EH (cell line): ENCODE measurements at places on chromosomes 6 and 20.

- no peak for DNase-seq
These were observed 170.9 kb downstream of the SCP2D1 start for GRCh38 chr20:18984238-18985200.

GRCh38 chr6:107870381-107870780 lies 46.3 kb upstream of the SCML4 start:
- DNase-seq = peak; percentile 58

- peak; percentile 29 for DNase-seq
These were observed 28.3 kb downstream of the KCNQ5 start for GRCh38 chr6:72650081-72650745.

GRCh38 chr20:407953-408842 lies at the start of gene RBCK1:
Gene RBCK1 (plus strand): TSS chr20:408299. CDS start chr20:408758, 459 bp downstream.
- DNase-seq = peak; percentile 87

DNA sequence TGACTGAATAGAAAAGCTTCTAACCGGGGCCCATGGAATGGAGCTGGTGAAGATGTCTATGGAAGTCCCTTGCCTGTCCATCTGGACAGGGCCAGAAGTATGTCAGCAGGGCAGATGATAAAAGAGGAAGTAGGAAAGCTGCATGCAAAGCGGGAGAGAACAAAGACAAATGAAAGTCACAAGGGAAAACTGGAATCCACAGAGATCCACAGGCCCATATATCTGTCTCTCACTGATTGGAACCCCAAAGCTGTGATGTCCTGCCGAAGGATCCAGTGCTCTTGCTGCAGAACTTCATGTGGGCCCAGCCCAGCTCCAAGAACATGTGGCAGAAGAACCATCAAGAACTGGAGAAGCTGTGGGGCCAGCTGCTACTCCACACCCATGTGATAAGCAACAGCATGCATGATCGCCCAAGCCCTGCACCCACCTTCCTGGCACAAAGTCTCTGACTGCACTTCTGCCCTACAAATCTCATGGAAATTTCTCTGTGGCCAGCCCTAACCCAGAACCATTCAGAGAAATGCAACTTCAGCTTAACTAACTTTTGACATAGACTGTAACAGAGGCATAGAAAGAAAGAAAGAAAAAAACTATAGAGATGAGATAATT lies 716.0 kb downstream of the KIF16B start:
- DNase-seq = no peak

GRCh38 chr20:50450493-50450826 lies 59.7 kb upstream of the PTPN1 start:
- no peak for DNase-seq

GRCh38 chr20:17664025-17664633 lies 17.9 kb downstream of the RRBP1 start:
- no peak for DNase-seq

GRCh38 chr6:137490006-137490905 lies 3.9 kb downstream of the OLIG3 start:
- DNase-seq = no peak

DNA sequence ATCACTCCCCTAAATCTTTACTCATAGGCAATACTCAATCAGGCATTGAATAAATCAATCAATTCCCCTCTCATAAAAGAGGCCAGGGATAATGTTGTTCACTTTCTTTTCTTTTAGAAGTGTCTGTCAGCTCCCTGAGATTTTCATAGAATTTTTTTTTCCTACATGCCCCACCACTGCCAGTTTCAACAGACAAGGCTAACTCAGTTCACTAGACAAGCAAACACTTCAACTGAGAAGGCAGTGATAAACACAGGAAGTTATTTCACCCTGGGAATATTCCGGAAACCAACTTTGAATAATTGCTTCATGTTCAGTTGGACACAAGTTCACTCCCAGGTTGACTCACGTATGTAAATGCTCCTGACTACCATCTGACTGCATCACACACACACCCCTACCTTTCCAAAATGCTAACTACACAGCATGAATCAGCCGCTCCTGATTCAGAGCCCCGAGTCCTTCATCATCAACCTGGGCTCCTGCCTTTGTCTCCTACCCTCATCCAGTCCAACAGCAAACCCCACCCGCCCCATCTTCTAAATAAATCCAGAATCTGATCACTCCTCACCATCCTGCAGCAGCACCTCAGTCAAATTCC lies 143.9 kb downstream of the BCAS1 start:
- peak; percentile 91 for DNase-seq

DNA sequence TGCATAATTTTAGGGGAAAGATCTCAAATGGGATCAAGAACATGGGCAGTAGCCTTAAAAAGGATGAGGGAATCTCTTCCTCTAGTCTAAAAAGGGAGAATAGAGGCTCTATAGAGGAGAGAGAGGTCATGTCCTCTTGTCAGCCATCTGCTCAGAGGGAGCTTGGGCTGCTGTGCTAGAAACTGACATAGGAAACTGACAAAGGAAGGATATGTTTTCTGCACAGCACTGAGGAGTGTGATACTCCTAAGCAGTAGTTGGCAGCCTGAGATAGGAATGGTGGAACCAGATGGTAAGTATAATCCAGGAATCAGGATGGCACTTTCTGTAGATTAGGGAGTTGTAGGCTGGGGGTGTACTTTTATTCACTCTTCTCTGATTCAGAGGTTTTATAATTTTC lies 59.2 kb downstream of the PTPRA start:
- no peak for DNase-seq

GRCh38 chr6:89200706-89201215 lies 16.4 kb downstream of the GABRR1 start:
- no peak for DNase-seq

DNA sequence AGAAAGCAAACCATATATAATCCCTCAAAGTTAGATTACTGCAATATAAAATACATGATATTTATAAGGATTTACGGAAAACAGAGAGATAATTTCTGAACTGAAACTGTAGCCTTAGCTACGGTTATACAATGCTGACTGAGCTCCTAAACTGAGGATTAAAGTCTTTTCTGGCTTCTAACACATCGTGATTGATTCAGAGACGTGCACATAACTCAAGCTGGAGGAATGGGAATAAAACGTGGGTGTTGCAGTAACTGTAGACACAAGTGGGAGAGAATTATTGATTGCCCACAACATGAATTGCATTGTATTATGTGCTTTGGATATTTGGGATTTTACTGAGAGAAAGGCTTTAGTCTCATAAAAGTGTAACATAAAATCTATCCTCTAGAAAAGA lies 418.0 kb upstream of the OPRM1 start:
- no peak for DNase-seq

DNA sequence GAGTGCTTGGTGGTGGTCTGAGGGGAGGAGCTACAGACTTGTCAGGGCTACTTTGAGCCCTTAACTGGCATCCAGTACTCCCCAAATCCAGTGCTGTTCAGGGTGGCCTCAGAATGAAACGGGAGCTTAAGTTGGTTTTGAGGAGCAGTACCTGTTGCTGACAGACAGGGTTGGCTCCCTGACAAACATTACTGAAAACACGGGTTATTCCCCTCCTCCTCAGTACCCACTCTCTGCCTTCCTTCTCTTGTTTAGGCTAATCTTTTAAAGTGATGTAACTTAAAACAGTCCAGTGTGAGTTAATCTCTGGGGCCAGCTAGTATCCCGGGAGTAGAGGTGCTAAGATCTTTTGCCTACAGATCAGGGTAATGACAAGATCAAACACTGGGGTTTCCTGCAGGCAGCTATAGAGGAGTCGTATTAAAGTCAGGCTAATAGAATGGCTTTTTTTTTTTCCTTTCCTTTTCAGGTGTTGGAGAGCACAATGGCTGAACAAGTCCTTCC lies 3.7 kb downstream of the TNFAIP3 start:
- DNase-seq = no peak

- DNase-seq = no peak
These were observed 78.1 kb downstream of the PRSS35 start for GRCh38 chr6:83590416-83590815.

DNA sequence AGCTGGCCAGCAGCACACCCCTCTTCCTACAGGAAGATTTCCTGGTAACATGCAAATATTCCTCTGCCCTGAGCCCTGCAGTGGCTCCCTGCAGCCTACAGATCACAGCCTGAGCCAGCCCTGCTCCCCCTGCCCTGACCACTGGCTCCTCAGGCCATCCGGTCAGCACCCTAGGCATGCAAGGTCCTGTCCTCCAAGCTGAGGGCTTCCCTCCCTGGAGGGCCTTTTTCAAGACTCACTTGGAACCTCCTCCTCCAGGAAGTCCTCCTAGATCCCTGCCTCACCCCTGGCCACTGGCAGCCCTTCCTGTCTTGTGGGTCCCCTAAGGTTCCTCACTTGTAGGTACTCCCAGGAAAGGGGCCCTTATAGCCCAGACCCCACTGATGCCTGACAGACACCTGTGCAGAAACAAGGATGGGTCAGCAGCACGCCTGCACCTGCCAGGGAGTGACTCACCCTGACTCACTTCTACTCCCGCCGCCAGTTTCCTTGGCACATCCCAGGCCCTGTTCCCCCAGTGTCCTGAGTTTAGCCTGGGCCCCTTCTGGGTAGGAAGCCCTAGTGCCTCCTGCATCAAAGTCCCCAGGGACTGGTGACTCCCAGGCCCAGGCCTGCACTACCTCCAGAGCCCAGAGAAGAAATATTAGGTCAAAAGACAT lies 3.2 kb downstream of the SLC4A11 start:
- DNase-seq = peak; percentile 35

DNA sequence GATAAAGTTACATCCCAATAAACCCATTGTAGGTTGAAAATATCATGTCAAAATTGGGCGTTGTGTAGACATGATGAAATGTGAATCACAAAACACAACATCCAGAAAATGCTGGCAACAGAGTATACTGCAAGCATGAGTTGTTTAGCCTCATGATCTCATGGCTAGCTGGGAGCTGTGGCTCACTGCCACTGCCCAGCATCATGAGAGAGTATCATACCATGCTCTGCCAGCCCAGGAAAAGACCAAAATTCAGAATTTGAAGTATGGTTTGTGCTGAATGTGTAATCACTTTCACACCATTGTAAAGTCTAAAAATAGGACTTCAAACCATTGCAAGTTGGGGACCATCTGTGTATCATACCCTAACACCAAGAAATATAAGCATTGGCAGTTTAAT lies 45.2 kb upstream of the SMAP1 start:
- DNase-seq = no peak

GRCh38 chr20:3659492-3660261 lies 3.5 kb downstream of the GFRA4 start:
- DNase-seq = no peak

GRCh38 chr20:1336699-1337367 lies 7.9 kb upstream of the SDCBP2 start:
- DNase-seq = no peak

DNA sequence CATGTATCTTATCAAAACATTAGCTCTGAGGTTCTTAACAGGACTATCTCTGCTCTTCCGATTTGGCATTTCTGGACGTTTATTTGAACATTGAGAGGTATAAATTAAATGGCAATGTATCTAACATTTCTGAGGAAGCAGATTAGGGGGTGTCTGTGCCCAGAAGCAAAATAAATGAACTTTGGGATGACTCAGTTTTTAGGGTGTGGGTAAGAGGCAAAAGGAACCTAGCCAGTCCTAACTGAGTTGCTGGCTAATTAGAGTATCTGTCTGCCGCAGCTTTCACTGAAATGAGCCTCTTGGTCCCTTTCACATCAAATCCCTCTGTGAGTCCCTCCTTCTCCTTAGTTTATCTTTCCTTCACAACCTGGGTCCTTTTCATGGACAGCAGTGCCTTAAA lies 1.1 kb downstream of the RNF144B start:
- DNase-seq = peak; percentile 31

- DNase-seq = no peak
These were observed 577 bp upstream of the FOXF2 start for GRCh38 chr6:1388630-1389368.

DNA sequence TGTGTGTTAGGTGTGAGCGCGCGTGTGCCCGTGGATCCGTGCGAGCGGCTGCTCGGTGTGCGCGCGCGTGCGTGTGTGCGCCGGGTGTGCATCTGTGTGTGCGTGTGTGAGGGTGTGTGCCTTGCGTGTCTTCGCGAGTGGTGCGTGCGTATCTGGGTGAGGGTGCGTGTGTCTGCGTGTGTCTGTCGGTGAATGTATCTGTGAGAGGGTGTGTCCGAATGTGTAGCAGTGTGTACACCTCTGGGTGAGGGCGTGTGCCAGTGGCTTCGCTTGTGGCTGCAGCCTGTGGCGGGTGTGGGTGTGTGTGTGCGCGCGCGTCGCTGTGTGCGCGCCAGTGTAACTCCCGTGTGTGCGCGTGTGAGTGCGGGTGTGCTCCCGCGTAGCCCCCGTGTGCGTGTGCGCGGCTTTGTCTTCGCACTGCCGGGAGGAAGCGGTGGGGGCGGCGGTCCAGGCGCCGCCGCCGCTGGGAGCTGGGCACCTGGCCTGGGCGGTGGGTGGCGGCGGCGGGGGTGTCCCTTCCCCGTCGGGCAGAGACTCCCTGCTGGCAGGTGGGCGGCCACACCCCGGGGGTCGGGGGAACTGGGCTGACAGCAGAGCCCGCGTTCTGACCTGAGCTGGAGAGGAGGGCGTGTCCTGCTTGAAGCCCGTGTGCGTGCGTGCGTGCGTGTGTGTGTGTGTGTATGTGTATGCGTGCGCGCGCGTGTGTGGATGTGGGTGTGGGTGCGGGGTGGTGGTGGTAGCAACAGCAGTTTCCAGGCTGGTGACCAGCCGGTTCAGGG lies 61.3 kb upstream of the EPB41L1 start:
- DNase-seq = peak; percentile 36

DNA sequence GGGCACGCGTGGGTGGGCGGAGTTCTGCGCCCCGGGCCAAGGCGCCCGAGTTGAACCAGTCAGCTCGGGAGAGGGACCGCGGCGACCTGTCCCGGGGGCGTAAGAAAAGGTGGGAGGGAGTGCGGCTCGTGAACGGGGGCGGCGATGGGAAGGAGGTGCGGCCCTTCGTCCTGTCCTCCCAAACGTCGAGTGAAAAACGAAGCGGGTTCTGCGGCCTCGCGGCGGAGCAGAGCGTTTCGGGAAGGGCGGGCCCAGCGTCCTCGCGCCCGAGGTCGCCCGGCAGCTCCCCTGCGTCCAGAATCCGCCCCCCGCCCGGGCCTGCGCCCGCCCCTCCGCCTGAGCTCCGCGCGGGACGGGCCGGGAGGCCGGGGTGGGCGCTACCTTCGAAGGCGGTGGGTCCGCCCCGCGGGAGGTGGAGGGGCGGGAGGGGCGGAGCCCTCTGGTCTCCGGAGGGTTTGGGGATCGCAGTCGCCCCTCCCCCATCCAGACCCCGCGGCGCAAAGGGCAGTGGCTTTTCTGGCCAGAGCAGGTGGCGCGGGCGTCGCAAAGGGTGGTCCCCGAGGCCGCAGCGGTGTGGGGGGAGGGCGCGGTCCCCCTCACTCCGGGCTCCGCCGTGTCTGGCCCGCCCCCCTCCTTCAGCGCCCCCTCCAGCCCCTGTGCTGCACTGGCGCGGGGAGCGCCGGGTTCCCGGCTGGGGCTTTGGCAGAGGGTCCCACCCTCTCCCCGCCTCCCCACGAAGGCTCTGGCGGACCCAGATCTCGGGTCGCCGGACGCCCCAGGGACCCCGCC lies 838 bp downstream of the STMN3 start:
- DNase-seq = peak; percentile 12
